Spleen (tissue), 13 donors: ENCODE measurements at places on chromosomes 4 and X.

- peak; percentile 80 for DNase-seq
Observed at GRCh38 chrX:18353931-18354368, 538 bp downstream of the SCML2 start.

- DNase-seq, result no peak
Observed at GRCh38 chr4:56731857-56732256, 50.8 kb upstream of the HOPX start.

- DNase-seq, result no peak
Observed at GRCh38 chr4:74258963-74259362, 49.3 kb upstream of the EPGN start.

GRCh38 chr4:167233685-167234315 lies 494 bp downstream of the SPOCK3 start:
- DNase-seq, result no peak

- DNase-seq, result no peak
Observed at GRCh38 chrX:102672856-102673255, 21.6 kb downstream of the GPRASP1 start.

DNA sequence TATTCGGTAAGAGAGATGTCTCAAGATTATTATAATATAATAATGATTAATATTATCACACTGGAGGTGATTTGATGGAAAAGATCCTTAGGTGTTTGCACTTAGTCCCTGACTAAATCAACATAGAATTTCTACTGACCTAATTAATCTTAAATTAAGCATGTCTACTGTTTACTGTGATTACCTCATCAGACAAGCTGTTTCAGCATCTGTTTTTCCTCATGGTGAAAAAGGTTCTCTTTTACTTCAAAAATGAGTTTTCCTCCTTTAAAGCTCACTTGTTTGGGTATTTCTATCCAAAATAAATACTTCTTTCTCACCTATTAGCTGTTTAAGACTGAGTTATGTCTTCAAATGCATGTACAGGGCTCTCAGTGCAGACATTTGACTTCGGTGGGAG lies 407.8 kb downstream of the NKX6-1 start:
- no peak for DNase-seq

DNA sequence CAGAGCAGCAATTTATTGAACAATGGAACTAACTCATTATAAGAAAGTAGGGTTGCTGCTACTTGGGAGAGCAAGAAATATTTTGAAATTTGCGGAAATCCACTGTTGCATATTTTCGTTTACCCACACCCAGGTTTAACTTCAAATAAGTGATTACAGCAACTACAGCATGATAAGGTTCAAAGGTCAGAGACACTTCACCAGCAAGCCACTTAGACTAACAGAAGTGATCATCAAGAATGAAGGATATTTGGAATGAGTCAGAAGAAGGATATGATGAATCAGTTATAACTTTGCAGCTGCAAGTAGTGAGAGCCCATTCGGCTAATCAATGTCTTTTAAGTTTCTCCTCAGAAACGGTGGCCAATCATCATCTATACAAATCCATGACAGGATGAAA lies 199.3 kb downstream of the TMA16 start:
- no peak for DNase-seq

DNA sequence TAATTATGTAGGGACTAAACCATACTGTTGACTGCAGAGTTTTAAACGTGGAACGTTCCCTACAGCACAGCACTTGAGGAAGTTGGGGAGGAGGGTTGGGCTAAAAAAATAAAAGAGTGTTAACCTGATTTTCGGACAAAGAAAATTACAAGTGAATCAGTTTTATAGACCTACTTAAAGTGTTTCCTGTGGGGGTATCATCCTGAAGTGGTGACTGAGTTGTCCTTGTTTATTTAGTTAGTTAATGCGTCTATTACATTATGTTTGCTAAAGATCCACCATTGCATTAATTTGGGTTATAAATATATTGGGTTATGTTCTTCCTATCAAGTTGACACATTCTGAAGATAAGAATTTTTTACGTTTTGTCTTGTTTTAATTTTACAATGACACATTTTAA lies 14.7 kb downstream of the UNC5C start:
- no peak for DNase-seq

DNA sequence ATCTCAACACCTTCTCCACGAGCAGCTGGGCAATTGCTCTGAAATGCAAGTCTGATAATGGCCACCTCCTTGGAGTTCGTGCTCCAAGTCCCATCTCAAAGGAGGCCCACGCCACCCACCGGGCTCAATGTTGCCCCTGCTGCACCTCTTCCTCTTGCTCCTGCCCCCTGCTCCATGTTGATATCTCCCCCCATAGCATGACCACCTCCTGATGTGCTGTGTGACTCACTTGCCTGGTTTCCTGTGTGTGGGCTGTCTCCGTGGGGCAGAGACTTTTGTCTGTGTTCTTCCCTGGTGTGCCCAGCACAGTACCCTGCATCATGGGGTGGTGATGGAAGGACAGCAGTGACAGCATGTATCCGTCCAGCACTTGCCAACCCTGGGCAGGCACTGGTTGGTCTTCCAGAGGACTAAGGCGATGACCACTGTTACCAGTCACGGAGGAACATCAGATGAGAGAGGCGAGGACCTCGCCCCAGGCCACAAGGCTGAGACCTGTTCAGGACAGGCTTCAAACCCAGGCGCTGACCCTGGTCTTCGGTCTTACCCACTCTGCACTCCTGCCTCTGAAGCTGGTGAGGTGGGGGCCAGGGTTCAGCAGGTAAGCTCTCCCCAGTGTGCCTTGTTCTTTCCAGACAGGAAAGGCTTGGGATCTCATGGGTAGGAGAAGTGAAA lies 104.6 kb upstream of the LRPAP1 start:
- peak; percentile 52 for DNase-seq

- DNase-seq, result peak; percentile 65
Observed at GRCh38 chr4:63348735-63349673, 1060.2 kb downstream of the TECRL start.

GRCh38 chrX:150544835-150545770 lies 23.3 kb upstream of the MTM1 start:
- DNase-seq, result no peak

DNA sequence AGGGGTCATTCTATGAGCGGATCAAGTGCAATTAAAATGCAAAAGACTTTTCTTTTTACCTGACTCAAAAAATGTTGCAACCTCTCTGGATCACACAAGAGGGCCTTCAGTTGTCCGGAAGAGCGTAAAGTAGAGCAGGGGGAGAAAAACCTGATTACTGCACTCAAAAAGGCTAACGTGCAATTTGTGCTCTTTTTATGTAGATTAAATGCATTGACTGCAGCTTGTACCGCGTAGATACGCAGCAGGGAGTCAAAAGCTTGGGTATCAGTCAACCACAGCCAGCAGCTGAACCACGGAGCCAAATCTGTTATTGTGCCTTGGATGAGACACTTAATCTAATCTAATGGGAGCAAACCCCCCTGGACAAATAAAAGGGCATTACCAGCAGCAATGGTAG lies 107.3 kb upstream of the RAI2 start:
- no peak for DNase-seq

DNA sequence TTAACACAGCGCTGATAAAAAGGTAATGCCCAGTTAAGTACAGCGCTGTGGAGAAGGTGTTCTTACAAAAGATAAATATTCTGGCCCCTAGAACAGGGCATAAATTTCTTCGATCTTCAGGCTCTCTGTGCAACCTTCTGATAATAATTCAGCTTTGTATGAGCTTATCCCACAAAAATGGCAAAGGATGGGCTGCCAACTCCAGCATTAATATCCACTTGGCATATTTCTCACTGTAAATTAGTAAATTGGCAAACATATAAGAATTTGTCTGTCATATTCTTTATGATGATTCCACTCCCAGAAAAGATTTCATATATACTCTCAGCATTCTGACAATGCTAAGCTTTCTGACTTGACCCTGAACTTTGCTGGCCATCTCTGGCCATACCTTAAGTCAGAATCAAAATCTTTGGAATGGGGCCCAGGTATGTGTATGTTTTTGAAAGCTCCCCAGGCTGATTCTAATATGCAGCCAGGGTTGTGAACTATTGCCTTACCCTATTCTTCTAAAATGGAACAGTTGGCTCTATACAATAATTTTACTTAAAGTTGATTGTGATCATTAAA lies 134.8 kb downstream of the FRYL start:
- no peak for DNase-seq

- no peak for DNase-seq
Observed at GRCh38 chrX:97401586-97402136, 518.0 kb downstream of the RPA4 start.

DNA sequence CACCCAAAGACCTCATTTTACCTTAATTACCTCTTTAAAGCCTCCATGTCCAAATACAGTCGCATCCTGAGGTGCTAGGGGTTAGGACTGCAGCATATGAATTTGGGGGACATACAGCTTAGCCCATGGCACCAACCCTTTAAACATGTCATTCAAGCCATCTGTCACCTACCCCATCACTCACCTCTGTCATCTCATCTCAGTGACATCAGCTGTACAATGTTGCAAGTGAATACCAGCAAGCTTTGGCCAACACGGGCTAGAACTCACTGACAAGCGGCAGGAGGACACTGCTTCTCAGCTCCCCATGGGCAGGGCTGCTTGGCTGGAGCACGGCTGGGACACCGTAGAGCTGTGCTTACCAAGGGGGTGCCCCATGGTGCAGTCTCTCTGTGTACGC lies 107.5 kb downstream of the STK32B start:
- no peak for DNase-seq

DNA sequence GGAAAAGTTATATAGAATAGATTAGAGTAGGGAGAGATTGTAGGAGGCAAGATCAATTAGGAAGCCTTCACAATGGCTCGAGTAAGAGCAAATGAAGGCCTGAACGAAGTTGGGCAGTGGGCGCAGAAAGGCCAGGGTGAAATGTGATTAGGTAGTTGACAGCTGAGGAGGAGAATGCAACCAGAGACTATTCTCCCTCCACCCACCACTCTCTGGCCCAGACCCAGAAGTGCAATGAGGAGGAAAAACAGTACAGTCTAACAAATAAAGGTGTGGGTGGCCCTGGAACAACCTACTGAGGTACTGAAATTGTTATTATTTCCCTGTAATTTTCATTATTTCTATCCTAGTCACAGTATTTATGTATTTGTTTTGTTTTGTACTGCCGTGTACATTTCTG lies 176.7 kb downstream of the SLC39A8 start:
- DNase-seq, result no peak

DNA sequence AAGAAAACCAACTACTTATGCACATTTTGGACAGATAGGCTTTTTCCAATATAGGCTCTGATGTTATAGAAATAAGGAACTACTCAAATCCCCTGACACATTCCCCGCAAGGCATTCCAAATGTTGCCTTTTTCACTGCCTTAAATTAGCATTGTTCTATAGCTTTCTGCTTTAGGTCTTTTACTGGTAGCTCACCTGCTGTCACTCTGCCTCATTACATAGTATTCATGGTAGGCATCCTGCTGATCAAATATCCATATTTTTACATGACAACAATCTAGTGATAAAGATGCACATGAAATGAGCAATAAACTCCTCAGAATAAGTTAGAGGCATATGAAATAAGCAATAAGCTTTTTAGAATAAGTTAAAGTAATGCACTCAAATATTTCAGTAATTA lies 542.7 kb downstream of the FAM133A start:
- no peak for DNase-seq

GRCh38 chrX:19832191-19832965 lies 55.0 kb downstream of the SH3KBP1 start:
- no peak for DNase-seq

- DNase-seq, result no peak
Observed at GRCh38 chrX:4240541-4241194, 527.2 kb upstream of the PRKX start.

- no peak for DNase-seq
Observed at GRCh38 chr4:138595171-138595570, 353.0 kb upstream of the SLC7A11 start.

DNA sequence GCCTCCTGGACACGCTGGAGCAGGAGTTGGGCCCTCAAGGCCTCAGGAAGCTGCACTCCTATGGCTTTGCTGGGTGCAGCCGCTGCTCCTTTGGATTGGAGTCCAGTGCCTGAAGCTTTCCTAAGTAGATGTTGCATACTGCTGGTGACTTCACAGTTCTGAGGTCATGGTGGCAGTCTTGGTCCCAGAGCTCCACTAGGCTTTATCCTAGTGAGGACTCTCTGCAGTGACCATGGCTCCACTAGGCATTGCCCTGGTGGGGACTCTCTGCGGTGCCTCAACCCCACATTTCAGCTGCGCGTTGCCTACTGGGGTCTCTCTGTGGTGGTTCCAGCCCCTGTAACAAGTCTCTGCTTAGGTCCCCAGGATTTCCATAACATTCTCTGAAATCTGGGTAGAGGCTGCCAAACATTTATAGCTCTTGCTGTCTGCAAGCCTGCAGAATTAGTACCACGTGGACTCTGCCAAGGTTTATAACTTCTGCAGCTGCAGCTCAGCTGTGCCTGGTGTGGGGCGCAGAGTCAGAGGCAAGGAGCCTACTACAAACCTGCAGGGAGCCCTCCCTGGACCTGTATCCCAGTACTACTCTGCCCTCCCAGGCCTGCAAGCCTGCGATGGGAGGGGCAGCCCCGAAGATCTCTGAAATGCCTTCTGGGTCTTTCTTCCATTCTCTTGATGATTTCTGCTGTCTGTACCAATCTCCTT lies 46.0 kb upstream of the NFKB1 start:
- no peak for DNase-seq

- DNase-seq, result no peak
Observed at GRCh38 chrX:19177721-19178120, 55.5 kb upstream of the ADGRG2 start.

DNA sequence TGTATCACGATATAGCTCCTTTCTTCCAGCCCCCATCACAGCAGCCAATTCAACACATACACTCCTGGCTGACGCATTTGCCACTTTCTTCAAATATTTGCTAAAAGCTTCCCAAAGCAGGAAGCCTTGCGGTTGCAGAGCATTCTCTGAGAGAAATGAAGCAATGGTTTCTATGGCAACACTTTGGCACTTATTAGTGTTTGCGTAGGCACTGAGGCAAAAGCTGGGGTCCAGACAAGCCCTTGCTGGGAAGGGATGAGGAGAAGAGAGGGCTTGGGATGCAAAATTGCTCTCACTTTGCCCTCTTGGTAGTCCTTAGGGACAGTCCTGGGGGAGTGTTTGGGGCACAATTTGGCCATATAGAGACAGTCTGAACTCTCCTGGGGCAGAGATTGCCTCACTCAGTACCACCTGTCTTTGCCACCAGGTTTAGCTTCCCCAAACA lies 55.0 kb upstream of the PAK3 start:
- no peak for DNase-seq

DNA sequence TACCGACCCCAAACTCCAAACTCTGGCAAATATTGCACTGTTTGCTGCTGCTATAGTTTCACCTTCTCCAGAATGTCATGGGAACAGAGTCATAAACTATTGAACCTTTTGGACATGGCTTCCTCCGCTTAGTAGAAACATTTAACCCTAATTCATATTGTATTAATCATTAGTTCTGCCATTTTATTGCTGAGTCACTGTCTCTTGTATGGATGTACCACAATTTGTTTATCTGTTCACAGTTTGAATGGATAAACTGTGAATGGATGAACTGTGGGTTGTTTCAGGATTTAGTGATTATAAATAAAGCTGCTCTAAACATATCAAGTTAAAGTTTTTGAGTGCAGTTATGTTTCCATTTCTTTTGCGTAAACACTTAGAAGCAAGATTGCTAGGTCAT lies 10.1 kb downstream of the ANXA10 start:
- no peak for DNase-seq
